Effector CD8-positive, alpha-beta T cell (primary cell): ENCODE measurements at places on chromosomes 12 and 14.

DNA sequence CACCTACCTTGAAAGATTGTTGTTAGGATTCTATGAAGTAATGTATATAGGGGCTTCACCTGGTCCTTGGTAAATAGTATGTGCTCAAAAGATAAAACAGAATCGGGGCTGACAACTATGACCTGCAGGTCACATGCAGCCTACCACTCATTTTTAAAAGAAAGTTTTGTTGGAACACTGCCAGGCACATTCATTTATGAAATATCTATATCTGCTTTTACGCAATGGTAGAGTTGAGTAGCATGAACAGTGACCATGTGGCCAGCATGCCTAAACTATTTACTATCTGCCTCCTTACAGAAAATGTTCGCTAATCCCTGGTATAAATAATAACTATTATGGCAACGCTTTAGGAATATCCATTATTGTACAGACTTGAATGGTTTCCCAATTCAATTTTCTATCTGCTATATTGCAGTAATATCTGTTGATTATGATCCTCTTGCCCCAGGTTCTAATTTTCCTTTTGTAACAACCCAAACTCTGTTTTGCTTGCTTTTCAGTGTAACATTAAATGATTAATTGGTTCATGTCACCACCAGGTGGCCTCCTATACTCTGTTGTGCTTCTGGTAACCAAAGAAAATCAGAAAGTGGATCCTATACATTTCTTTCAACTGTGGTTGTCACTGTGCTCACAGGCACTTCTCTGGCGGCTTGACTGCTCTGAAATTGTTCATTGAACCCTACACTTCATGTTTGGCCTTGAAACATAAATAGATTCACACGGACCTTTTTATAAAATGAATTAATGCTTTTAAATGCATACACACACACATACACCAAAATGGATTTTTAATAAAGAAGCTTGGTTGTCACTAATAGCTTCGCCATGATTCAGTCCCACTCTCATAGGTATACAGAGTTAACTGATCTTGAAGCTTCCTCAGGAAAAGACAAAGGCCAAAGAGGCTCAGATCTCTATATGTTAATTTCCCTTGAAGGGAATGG is 227.7 kb upstream of the NPAS3 start:
- DNase-seq = no peak

- no peak for DNase-seq
These were observed 234.8 kb upstream of the ATP2B1 start for GRCh38 chr12:89943463-89943862.

- DNase-seq = no peak
These were observed 82.5 kb downstream of the NT5DC3 start for GRCh38 chr12:103758310-103759089.

DNA sequence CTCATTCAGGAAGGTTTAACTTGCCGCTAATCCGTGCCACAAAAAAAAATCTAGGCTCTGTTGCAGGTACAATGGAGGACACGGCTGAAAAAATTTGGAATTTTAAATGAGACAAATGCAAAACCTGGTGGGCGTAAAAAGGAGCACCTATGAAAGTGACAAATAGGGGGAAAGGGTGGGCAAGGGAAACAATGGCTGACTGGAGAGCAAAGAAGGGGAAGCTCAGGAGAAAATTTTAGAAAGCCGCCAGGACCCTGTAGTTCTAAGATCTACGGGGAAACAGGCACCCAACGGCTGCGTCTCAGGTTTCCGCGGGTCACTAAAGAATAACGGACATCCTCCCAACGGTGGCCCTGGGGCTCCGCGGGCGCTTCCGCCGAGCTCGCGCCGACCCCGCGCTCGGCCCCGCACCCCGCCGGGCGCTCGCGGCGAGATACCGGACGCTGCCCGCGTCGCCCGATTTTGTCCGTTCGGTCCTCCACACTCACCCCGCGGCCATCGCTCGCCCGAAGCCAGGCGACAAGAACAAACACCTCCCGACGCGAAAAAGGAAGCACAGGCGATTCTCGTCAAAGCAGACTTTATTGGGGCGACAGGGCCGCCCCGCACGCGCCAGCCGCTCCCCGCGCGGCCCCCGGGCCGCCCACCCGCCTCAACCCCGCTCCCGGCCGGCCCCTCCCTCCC is 1.1 kb upstream of the YY1 start:
- DNase-seq = no peak

GRCh38 chr14:67492538-67492937 is 4.0 kb upstream of the TMEM229B start:
- no peak for DNase-seq

DNA sequence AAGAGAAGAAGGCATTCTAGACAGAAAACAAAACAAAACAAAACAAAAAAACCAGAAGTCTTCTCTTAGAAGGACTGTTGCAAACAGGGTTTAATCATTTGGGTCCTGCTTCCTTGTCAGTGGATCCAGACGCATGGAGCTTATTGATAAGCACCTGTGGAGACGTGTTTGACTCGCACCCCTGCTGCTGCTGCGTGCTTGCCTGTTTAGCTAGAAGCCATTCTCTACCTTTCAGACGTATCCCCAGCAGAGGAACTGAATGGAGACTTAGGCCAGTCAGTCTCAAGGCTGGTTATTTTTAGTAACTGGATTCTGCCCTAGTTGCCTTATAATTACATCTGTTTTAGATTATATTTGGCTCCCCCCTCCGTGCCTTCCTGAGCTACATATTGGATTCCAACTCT is 186.1 kb upstream of the EEA1 start:
- no peak for DNase-seq

DNA sequence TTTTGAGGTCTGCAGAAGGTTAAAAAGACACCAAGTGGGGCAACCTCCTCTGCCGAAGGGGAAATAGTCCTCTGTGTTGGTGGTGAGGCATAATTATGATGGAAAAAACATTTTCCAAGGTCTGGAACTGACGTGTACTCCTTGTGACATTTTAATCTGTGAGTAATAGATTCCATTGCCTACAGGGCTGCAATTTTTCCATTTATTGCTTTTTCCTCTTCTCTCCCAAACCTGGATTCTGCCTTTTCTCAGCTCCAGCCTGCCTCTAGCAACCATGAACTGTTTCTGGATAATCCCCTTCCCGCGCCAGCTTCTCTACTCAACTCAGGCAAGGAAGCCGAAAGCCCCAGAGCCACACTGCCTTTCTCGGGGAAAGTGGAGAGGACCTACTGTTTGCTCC is 230.1 kb upstream of the PLXNC1 start:
- no peak for DNase-seq

DNA sequence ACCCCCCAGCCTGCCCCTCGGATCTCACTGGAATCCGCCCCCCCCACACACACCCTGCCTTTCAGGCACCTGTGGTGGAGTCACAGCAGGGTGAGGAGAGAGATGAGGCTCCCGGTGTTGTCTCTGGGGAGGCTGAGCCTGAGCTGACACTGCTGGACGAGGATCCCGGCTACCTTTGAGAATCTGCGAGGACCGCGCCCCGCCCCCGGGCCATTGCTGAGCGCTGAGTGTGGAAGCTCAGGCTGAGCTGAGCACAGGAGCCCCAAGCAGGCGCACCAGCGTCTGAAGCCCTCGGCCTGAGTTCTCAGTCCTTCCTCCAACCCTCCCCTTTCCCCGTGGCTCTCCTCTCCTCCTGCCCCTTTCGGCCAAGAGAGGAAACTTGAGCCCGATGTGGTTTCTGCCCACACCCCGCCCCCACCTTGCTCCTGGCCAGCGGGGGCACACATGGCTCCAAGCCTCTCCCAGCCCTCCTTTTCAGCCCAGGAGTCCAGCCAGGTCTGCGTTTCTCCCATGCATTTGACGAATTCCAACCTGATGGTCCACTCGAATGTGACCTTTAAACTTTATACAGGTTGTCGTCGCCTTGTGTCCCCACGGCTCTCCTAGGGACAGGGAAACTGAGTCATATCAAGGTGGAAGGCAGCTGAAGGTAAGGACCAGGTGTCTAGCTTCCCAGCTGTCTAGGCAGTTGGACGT is at the start of gene NFE2:
NFE2 (minus strand) TSS at position 284 of the 696 bp plus-strand sequence. CDS start 5,767 bp downstream, outside the sequence.
- no peak for DNase-seq

DNA sequence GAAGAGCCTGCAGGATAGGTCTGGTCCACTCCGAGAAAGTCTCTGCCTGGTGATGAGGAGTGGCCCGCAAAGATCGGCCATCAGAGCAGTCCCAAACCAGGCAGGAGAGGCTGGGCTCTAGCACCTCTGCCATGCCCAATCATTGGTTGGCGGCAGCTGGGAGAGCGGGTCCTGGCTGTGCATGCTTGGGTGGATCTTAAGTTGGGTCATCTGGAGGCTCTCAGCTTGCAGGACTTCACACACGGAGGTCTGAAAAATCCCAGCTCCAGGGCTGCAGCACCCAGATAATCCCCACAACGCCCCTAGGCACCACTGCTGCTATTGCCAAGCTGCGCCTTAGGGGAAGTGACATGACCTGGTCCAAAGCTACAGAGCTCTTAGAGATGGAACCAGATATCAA is 766.7 kb upstream of the TBX3 start:
- DNase-seq = no peak

DNA sequence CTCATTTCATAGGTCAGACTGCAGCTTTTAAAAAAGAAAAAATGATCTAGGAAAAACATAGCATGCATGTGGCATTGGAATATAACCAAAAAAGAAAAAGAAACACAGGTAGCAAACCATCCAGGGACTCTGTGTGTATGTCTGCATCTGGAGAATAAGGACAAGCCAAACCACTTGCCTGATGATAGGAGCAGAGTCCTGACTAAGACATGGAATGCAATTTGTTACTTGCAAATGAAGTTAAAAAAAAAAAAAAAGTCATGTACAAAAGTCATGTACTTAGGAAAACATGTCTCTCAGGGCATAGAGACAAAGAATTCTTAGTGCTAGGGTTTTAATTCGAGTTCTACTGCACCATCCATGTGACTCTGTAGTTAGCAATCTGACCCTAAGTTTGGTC is 15.9 kb downstream of the TSPAN11 start:
- DNase-seq = no peak

GRCh38 chr14:99976021-99976420 is 89.2 kb upstream of the EVL start:
- no peak for DNase-seq

DNA sequence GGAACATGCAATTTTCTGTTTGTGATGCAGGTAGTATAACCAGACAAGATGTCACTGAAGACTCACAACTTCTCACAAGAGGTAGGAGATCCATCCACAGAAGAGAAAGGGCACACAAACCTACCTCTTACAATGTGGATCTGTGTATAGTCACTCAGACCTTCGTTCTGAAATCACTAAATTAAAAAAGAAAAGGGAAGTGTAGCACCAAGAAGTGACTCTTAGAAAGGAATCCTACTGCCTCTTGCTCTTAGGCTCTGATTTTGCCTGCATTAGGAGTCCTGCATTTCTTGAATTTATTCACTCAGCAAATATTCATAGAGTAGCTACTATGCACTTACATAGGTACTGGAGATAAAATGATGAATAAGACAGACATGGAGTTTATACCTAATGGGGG is 347.6 kb downstream of the BMP4 start:
- no peak for DNase-seq

DNA sequence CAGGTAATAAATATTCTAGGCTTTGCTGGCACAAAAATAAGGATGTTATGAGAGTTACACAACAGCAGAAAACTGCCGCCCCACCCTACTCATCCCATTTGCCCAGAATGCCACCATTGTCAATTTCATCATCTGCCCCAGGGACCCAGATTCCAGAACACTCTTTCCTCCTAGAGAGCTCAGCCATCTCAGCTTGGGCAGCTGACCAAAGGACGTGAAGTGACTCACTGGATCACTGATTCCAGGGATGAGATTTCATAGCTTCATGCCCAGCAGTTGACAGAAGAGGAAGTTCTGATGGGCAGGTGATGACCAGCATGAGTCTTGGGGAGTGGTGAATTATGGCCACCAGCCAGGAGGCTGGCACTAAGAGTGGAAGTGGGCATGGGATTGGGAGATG is 450.3 kb downstream of the RMST start:
- no peak for DNase-seq

GRCh38 chr12:118981285-118982211 is at the start of gene SRRM4:
Gene SRRM4 (plus strand): TSS chr12:118981541. CDS start chr12:118981883, 342 bp downstream.
- DNase-seq = no peak

DNA sequence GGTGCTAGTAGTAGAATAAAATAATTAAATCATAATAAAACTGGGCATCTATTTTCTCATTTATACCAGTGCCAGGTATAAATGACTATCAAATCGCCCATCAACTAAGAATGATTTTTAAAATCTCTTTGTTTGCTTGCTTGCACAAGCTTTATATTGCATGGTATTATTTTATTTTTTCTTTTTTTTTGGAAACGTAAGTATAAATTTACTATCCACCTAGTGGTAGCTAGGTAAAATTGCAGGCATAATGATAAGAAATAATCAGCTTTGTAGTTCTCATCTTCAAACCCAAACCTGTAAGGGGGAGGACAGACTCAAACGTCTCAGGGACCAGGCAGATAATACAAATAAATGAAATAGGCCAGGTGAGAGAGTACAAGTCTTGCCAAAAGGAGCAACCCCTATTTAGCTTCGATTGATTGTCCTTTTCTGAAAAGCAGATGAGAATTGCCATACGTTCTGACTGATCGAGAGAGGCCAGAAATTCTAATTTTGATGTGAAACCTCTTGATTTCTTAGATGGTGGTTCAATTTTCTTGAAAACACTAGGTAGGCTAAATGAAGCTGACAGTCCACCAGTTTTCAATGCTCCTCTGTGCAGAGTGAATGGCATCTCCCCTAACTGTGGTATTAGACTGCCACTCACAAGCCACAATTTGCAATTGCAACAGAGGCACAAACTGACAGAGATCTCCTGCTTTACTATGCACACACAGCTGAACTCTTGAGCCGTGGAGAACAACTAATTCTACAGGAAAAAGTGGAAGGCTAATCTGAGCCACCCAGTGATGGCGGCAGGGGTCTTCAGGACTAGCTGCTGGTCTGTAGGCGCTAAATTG is 189.3 kb downstream of the DACT1 start:
- DNase-seq = no peak

GRCh38 chr12:126668538-126668937 is 1598.4 kb upstream of the TMEM132C start:
- no peak for DNase-seq

GRCh38 chr12:13564266-13564810 is 367.8 kb downstream of the EMP1 start:
- DNase-seq = no peak

DNA sequence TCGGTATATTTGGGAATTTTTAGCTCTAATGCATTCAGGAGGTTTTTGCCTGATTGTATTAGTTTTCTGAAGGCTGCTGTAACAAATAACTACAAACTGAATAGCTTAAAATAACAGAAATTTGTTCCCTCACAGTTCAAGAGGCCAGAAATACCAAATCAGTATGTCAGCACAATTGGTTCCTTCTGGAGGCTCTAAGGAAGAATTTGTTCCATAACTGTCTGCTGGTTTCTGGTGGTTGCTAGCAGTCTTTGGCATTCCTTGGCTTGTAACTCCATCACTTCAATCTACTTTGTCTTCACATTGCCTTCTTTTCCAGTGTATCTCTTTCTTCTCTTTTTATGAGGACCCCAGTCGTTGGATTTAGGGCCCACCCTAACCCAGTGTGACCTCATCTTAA is 21.3 kb downstream of the TMTC3 start:
- DNase-seq = no peak

GRCh38 chr12:12445882-12446181 is 89.0 kb downstream of the BORCS5 start:
- no peak for DNase-seq

- DNase-seq = no peak
These were observed 15.9 kb downstream of the MAP3K12 start for GRCh38 chr12:53483225-53483978.
